Stimulated activated memory B cell treated with anti-CD40 and anti-IgM and Interleukin-4, amounts not matched to agents 10 μg/mL and 1 μg/mL and 100 μg/mL, for 72 hours (primary cell): ENCODE measurements at places on chromosomes 4 and X.

DNA sequence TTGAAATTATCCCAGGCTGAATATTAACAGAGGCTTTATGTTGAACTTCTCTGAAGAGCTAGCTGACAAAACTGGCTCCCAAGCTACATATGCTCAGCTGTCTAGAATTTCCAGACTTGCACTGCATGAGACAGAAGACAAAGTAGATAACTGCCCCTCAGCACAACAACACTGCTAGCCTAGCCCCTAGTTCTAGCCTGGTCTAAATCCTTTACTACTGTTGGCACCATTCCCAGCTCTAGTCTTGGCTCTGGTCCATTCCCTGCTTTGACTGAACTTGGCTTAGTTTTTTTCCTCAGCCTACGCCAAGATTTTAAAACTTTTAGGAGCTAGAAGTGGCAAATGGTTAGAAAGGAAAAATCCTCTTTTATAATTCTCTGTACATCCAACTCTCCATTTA is 7.6 kb upstream of the OPHN1 start:
- ATAC-seq = no peak

DNA sequence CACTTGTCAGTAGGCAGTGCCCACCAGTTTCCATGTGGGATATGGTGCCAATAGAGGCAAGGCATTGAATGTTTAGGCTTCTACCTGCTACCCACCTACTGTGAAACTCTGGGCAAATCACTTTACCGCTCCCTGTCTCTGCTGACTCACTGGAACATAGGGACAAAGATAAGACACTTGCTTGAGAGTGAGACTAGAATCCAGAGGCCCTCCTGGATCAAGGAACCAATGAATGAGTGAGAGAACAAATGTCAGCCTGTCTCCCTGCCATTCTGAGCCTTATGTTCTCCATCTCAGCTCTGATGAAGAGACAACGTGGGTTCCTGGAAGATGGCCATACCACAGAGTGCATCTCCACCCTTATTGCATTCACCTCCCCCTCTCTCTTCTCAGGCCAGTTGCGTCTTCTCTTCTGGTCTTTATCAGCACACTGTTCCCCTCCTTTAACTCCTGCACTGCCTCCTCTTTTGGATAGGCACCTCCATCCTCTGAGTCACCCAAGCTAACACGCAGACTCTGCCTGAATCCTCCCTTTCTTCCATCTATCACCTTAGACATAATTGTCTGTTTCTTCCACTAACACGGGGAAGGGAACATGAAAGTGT is 15.4 kb upstream of the PRRG3 start:
- no peak for ATAC-seq

- no peak for ATAC-seq
Observed at GRCh38 chrX:1398431-1399340, 6.8 kb upstream of the SLC25A6 start.

- ATAC-seq = no peak
Observed at GRCh38 chr4:118682928-118683327, 2.3 kb upstream of the METTL14 start.
